ENCODE measurements at places on chromosomes 1 and 21.

DNA sequence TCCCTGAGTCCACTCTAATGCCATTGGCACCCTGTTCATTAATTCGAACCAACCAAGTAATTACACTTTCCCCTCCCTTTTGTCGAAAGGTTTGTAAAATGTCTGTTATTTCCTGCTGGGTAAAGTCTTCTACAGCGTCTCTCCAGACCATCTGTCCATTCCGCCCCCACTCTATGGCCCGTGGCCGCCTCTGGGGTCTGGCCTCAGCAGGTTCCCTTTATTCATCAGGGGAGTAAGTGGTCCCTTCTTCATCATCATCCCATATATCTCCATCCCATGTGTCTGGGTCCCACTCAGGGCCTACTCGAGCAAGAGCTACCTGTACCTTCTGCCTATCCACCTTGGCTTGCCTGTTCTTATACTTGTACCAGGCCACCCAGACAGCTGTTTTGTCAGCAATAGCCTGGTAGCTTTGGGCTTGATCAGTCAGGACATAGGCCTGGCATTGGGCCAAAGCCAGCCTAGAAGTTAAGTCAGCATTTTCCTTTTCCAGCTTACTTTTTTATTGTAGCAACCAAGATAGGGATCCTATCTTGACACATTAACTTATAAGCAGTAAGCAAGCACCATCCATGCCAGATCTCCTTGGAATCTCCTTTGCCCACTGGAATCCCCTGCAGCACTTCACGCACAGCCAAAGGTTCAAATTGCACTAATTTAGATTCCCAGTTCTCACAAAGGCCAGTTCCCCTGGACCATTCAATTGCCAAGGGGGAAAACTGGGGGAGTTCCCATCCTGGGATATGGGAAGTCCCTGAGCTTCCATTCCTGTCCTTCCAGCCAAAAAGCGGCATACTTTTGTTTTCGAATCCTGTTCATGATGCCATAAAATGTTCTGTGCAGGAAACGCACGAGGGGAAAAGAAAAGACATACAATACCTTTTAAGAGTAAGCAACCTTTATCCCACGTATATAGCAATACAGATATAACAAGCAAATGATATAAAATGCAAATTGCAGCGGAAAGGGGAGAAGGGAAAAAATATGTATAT, 6.6 kb upstream of the STUM start:
- no peak for DNase-seq

DNA sequence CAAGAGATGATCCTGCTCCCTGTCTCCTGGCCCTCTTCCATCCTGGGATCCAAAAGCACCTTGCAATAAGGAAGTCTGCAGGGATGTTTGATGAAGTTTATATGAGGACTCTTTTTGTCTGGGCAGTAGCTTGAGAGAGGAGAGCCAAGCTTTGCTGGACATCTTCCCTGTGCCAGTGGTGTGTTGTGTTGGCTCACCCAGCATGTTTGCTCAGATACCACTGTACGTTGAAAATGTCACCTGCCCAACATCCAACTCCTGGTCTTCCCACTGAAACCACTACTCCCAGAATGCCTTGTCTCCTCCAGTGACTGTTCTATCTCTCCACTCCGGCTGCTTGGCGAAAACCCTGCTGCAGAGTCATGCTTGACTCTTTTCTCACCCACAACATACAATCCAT, 12.8 kb downstream of the CDK18 start:
- no peak for DNase-seq

DNA sequence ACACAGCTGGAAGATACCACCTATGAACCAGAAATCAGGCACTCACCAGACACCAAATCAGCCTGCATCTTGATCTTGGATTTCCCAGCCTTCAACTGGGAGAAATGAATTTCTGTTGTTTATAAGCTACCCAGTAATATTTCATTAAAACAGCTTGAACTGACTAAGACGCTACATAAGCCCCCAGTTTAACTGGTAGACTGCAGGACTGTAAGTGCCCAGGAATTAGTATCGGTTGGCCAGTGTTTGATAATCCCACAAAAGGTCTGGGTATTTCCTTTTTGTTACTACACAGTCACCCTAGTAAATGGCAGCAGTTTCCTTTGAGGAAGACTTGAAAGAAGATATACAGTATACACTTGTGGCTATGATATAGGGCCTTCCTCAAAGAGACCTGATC, 7.3 kb upstream of the SLC35D1 start:
- no peak for DNase-seq

DNA sequence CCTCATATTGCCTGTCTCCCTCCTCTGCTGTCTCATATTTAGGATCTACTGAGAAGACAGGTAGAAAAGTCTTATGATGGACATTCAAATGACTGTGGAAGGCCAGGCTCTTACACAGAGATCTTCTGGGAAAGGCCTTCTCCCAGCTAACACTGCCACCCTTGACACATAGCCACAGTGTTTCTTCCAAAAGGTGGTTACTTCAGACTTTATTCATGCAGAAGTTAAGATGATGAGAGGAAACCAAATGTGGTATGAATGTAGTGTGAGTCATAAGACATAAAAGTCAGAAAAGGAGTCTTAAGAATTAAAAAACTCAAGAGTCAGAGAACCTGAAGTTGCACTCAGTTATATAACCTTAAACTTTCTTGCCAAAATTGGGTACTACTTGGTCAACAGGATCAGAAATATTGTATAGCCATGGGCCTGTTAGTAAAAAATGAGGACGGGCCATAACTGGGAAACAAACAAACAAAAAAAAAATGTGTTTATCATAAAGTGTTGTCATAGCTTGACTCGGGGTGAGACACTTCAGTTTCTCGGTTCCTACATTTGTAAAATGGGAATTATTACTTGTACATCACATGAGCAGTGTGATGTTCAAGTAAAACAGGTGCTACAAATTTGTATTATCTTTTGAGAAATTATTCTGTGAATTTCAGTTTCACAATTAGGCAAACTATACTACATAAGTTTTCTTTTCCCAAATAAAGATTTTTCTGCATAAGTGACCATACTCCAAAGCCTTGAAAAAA, 1.2 kb upstream of the DENND1B start:
- DNase-seq = no peak

GRCh38 chr1:162627662-162628296, 4.5 kb upstream of the DDR2 start:
- peak; percentile 5 for DNase-seq

- DNase-seq = no peak
These were observed 51.5 kb downstream of the PTPRF start for GRCh38 chr1:43582162-43582566.

- DNase-seq = no peak
These were observed 79.5 kb downstream of the SMYD3 start for GRCh38 chr1:246427611-246428010.

Measured in NCI-H1930 (cell line).